ENCODE measurements at places on chromosomes 12 and 14.
A peak's percentile ranks its signal among the peaks of the same experiment; 100 is the strongest.

DNA sequence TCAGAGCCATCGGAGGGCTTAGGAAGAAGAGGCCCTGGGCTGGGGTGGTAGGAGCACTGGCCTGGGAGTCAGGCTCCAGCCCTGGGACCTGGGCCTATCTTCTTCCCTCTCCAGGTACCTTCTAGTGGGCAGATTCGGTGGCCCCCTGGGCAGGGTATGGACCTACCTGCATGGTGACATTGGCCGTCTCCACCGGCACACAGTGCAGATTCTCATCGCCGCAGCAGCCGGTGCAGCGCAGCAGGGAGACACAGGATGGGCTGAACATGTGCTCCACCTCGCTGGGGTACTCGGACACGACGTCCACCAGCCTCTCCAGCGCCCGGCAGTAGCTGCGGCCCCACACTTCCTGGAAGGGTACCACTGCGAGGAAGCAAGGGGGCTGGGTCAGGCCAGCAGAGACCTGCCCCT is 6.2 kb downstream of the PGF start:
- DNase-seq, result no peak

DNA sequence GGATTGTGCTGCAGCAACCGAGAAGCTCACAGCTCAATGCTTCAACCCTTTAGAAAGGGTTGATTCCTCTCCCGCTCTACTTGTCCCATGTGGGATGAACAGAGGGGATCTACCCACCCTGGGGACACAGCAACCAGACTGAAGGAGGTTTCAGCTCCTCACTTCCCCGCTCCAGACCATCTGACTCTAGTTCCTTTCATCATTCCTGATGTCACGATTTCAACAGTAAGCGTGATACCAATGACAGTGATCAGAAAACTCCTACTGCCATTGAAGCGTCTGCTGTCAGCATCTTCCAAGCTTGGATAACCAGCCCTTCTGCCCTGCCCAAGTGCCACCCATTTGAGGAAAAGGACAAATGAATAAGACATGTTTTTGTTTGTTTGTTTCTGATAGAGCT is 14.3 kb downstream of the SERPINA1 start:
- DNase-seq, result no peak

DNA sequence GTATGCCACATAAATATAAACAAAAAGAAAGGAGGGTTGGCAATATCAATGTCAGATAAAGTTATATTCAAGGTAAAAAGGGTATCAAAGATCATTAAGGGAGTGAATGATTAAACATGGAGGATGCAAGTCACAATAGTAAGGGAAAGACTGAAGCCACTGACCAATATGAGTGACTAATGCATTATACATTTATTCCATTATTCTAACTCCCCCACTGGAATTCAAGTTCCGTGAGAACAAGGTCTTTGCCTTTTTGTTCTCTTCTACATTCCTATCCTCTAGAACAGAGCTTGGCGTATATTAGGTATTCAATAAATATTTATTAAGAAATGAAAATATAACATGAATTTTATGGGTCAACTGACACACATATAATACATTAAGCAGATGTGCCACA is 30.7 kb downstream of the MAP4K5 start:
- DNase-seq, result peak; percentile 62

GRCh38 chr12:130970908-130971233 is 17.2 kb downstream of the ADGRD1 start:
- DNase-seq, result no peak

GRCh38 chr12:113131556-113131955 is 4.0 kb downstream of the RASAL1 start:
- DNase-seq, result no peak

DNA sequence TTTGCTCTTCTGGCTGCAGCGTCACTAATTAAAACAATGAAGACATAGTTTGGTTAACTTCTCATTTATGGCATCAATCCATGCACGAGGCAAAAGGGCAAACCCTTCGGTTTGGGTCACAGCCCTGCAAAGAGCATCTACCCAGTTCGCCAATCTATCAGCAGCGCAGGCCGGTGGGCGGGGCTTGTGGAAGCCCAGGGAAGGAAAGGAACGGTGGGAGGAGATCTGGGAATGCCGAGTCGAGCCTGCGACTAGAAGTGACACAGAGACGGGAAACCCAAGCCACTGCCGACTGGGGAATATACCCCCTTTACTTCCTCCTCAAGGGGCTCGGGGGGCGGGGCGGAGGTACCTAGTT is 466 bp downstream of the KICS2 start:
- DNase-seq, result peak; percentile 65

- no peak for DNase-seq
These were observed at the start of gene LUM for GRCh38 chr12:91111366-91112325. LUM (minus strand) TSS chr12:91111494; CDS start chr12:91108979, 2,515 bp downstream.

DNA sequence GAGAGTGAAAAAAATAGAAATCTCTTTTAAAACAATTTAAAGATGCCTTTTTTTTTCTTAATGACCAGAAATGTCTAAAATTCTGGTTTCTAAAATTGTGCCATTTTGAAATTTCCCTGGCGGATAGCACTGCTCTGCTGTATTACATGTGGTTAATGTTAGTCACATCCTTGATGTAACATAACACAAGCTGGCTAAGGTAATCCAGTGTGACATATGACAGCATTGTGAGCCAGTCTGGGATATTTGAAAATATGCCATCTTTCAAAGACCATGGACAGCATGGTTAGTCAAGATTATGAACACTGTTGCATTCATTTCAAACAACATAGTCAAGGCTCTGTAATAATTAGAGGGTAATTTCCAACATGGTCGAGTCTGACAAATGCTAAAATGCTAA is 133.2 kb downstream of the ALX1 start:
- no peak for DNase-seq

DNA sequence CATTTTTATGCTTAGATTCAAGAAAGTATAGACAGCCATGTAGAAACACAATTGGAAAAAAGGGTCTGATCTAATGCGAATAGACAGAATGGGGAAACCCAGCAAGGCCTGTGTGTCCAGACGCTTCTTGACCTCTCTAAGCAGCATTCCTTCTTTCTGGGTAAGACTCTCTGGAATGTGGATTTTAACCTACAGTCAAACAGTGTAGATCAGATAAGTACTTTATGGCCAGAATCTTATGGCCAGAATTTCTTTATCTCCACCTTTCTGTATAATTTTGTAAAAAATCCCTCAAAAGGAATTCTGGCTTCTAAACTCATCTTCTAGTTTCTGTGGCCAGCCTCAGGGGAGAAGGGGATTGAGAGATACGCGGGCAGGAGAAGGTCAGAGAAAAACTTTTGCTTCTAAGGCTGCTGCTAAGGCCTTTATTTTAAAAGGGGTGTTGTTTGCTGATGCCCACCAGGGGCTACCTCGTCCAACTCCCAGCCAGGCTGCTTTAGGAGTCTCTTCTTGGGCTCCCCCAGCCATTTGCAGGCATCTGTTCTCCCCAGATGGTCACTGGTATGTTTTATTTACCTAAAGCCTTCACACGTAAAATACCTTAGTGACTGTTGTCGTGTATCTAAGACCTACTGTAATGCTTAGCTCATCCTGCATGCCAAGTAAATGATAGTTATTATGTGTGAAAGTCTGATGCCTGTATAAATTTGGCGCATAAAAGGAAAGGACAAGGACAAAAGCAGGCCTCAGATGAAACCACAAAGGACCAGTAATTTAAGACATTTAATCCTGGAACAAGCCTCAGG is 68.4 kb downstream of the ANO6 start:
- peak; percentile 58 for DNase-seq
